ENCODE measurements at places on chromosomes 7 and 10.

DNA sequence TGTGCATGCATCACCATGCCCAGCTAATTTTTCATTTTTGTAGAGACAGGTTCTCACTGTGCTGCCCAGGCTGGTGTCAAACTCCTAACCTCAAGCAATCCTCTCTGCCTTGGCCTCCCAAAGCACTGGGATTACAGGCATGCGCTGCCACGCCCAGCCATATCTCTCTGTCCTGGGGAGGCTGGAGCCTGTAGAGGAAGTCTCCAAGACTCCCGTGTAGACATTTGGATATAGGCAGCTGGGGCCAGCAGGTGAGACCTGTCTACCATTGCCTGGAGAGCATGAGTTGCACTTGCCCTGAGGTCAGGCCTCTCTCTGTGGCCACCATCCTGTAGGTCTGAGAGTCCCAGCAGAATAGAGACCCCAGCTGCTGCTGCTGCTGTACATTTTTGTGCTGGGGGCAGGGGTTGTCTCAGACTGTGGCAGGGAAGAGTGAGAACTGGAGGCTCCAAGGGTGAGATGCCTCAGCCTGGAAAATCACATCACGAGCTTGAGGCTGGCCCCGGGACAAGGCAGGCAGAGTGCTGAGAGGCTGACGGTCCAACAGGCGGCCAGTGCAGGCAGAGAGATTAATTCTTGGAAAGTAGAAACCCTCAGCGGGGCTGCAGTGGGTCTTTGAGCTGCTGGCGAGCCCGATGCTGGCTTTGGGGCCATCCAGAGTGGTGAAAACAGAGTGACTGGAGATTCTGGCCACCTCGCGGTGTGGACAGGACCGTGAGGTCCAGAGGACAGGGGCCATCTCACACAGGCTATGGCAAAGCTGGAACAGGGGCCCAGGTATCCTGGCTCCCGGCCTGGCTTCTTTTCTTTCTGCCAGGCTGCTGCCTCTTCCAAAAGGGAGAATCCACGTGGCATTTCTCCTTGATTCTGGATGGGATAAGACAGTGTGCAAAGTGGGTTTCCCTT, 60.9 kb downstream of the TMEM270 start:
- no peak for DNase-seq

- no peak for DNase-seq
Measured at GRCh38 chr7:133036289-133036688, 45.6 kb downstream of the CHCHD3 start.

DNA sequence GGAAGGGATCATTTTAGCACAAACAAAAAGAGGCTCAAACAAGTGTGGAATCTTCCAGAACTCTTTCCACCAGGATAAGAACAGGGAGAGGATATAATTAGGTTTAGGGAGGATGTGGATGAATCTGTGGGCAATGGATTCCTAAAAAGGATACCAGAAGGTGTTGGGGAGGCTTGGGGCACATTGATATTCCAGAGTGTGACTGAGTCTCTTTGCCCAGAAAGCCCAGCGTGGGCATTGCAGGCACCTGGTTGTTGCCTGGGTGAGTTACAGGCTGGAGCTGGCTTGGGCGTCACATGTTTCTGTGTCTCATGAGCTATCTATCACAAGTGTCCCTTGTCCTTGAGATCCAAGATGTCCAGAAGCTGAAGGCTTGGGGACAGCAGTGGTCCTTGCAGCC, 3.3 kb downstream of the COL26A1 start:
- DNase-seq = no peak

DNA sequence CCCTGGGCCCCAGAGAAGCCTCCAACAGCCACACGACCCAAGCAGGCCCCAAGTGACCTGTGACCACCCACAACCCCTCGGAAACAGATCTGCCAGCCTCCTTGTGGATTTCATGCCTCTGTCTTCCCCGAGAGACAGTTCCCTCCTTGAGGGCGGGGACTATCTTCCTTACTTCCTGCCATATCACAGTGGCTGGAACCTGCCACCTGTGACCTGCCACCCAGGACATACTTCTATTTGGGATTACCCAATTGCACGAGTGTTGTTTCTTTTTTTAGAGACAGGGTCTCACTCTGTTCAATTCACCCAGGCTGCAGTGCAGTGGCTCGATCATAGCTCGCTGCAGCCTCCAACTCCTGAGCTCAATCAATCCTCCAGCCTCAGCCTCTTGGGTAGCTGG, 25.9 kb downstream of the TNRC18 start:
- DNase-seq = no peak

GRCh38 chr10:46558122-46558391, 1.6 kb upstream of the GPRIN2 start:
- DNase-seq = no peak
